ENCODE measurements at places on chromosomes 11 and 22.

- DNase-seq: no peak
- H3K36me3 ChIP-seq: peaks cover 37% of the 10 kb centered on the region
- no peak overlapping the region for H3K4me3 ChIP-seq
- H3K27ac ChIP-seq: no peak overlapping the region
Observed at GRCh38 chr22:25488244-25489020, 76.0 kb upstream of the GRK3 start.

- no peak for DNase-seq
- no peaks in the 10 kb centered on the region for H3K27me3 ChIP-seq
- H3K4me3 ChIP-seq: no peak overlapping the region
- H3K27ac ChIP-seq: no peak overlapping the region
Observed at GRCh38 chr11:132851247-132851646, 681.1 kb downstream of the OPCML start.

- H3K27me3 ChIP-seq: peaks cover 31% of the 10 kb centered on the region
- H3K4me1 ChIP-seq: peaks cover 3% of the 10 kb centered on the region
- H3K36me3 ChIP-seq: no peaks in the 10 kb centered on the region
- H3K4me3 ChIP-seq: no peak overlapping the region
- no peak for DNase-seq
Observed at GRCh38 chr11:45178890-45179671, 32.6 kb downstream of the PRDM11 start.

GRCh38 chr11:82523141-82523540, 210.5 kb downstream of the FAM181B start:
- no peaks in the 10 kb centered on the region for H3K4me1 ChIP-seq
- no peaks in the 10 kb centered on the region for H3K36me3 ChIP-seq
- H3K4me3 ChIP-seq: no peak overlapping the region
- no peaks in the 10 kb centered on the region for H3K27me3 ChIP-seq
- no peak for DNase-seq

- no peak for DNase-seq
- no peaks in the 10 kb centered on the region for H3K36me3 ChIP-seq
- H3K27me3 ChIP-seq: no peaks in the 10 kb centered on the region
Observed at GRCh38 chr11:30567120-30567519, 19.0 kb downstream of the MPPED2 start.

GRCh38 chr11:118099838-118100556, 13.2 kb upstream of the SMIM35 start:
- peaks cover 11% of the 10 kb centered on the region for H3K27me3 ChIP-seq
- H3K27ac ChIP-seq: no peak overlapping the region
- no peaks in the 10 kb centered on the region for H3K4me1 ChIP-seq
- no peak overlapping the region for H3K4me3 ChIP-seq
- DNase-seq: no peak

DNA sequence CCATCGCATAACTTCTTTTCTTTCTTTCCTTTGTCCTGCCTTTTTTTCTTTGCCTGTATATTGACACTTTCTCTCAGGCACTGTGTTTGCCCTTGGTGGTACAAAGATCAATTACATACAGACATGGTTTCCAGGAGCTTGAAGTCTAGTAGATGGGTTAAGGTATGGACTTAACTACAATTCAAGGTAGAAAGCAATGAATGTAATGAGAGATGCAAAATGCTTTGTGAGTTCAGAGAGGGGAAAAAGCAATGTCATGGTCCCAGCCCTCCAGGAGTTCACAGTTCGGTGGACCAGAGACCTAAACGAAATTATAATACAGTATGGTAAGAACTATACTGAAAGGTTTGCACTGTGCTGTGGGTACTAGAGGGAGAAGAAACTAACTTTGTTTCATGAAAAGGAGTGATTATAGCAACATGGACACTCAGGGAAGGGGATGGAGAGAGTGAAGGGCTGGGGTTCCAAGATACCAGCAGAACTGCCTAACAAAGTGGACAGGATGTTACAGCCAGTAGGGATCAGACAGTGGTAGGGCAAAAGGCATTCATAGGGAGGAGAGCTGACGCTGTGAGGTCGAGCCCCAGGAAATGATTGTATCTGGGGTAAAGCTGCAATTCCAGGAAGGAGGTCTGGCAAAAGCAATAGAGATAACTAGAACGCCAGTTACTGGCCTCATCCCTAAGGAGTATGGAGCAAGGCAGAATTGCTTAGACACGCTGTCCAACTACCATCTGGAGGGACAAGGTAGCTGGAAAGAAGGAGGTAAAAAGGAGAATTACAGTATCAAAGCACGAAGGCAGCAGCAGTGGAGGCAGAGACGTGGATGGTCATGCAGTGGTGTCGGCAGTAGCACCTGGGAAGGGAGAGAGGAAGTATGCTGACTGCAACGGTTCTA, 158.3 kb upstream of the MTMR2 start:
- H3K4me1 ChIP-seq: peaks cover 8% of the 10 kb centered on the region
- H3K27me3 ChIP-seq: no peaks in the 10 kb centered on the region
- no peak for DNase-seq
- no peak overlapping the region for H3K4me3 ChIP-seq

DNA sequence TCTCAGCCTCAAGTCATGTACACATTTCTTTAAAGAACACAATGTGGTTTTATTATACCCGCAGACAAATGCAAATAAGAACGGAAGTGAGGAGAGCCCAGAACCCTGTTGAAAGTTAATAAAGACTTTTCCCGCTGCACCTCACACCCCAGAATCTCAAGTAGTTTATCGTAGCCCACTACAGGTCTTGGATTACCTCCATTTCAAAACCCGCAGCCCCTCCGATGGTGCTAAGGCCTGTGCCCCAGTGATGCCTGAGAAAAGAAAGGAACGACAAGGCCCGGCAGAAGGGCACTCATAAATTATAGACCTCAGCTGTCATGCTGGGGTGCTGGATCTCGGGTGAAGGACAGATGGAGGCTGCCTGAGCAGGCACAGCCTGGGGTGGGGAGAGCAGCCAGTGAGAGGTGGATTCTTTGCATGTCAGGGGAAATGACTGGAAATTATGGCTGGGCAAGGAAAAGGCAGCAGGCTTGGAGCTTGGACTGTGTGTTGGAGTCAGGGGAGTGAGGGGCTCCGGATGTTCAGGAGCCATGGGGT, 354.1 kb downstream of the NTM start:
- H3K27ac ChIP-seq: no peak overlapping the region
- H3K36me3 ChIP-seq: no peaks in the 10 kb centered on the region
- no peak overlapping the region for H3K4me3 ChIP-seq
- no peaks in the 10 kb centered on the region for H3K4me1 ChIP-seq
- no peaks in the 10 kb centered on the region for H3K27me3 ChIP-seq

DNA sequence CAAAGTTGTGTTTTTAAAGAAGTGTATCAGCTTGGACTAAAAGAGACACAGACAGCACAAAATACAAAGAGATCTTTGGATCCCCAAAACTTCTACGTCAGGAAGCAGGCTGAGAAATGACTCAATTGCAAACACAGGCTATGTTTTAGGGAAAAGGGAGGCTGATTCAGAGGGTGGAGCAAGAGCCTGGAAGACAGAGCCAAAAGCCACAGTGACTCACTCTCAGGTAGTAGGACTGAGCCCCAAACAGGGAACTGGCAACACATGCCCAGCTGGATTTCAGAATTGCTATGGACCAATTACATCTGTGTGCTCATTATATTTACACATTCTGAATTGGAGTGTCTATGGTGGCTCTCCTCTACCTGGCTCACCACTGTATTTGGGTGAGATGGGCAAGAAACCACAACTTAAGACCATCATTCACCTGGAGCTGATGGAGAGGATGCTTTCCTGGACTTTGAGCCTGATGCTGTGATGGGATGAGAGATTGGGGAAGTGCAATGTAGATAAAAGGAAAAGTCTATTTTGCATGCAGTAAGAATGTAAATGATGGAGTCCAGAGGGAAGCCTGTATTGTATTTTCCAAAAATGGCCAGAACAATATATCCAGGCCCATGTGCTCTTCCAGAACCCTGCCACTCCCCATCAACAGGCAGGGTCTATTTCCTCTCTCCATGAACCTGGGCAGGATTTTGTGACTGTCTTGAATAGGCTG, 20.8 kb upstream of the LINC01488 start:
- no peak for DNase-seq
- no peaks in the 10 kb centered on the region for H3K36me3 ChIP-seq
- H3K4me3 ChIP-seq: no peak overlapping the region
- H3K27me3 ChIP-seq: peaks cover 5% of the 10 kb centered on the region
- H3K4me1 ChIP-seq: no peaks in the 10 kb centered on the region

DNA sequence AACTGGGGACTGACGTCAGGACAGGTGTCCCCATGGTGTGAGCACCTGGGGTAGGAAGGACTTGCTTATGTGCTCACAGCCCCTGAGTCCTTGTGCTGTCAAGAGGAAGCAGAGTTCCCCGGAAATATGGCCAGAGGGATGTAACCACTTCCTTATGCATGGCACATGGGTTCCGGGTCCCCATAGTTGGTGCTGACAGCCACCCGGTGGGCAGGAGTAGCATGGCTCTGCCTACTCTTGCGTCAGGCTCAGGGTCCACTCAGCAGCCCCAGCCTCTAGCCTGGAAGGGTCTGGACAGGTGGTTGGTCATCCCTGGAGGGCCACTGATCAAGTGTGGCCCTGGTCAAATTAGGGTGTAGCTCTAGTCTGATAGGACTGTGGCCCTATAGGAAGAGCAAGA, 42.8 kb upstream of the CCND1 start:
- H3K4me1 ChIP-seq: no peaks in the 10 kb centered on the region
- H3K4me3 ChIP-seq: no peak overlapping the region
- H3K36me3 ChIP-seq: no peaks in the 10 kb centered on the region
- no peak for DNase-seq
- H3K27ac ChIP-seq: no peak overlapping the region
- H3K27me3 ChIP-seq: peaks cover 2% of the 10 kb centered on the region

DNA sequence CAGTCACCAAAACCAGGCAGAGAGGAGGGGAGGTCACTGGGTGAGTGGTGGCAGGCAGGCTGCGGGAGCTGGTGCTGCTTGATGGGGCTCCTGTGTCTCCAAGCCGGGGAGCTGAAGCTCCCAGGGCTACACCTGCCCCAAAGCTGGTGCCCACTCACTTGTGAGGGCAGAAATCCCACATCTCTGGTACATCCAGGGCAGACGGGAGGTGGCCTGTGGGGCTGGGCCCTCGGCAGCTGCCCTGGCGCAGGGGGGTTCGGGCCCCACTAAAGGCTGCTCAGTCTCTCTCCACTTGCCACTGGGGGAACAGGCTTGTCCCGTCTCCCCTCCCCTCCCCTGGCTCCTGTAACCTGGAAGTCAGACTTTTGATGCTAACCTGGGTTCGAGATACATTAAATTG, 55.6 kb upstream of the PPARA start:
- H3K27ac ChIP-seq: no peak overlapping the region
- H3K27me3 ChIP-seq: no peaks in the 10 kb centered on the region
- DNase-seq: no peak
- peaks cover 10% of the 10 kb centered on the region for H3K4me1 ChIP-seq

DNA sequence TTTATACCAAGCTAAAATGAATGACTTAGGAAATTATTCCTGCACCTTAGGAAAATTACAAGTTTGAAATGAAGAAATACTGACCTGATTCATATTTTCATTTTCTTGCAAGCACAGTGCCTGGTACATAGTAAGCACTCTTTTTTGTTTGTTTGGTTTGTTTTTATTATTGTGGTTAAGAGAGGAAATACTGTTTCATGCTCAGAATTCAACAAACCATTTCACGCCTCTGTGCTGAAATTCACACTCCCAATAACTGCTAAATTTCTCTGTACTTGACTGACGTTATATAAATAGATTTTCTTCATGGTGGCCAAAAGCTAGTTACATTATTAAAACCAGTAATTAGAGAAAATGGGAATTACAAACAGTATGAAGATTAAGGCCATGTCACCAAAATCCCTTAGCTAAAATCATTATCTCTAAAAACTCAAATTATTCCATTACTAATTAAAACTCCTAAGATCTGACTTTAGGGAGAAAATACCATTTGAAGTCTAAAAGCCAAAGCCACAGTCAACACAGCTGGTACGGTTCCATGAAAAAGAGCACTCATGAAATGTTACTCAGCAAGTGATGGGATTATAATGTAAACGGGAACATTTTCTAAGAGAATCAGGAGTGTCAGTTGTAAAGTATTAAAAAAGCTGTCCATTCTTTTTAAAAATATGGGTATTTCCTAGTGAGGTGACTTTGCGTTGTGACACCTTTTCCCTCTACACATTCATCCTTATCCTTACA, 77.8 kb upstream of the DDI1 start:
- no peaks in the 10 kb centered on the region for H3K36me3 ChIP-seq
- H3K4me3 ChIP-seq: no peak overlapping the region
- no peak overlapping the region for H3K27ac ChIP-seq
- no peak for DNase-seq

GRCh38 chr11:76075716-76076115, 130.6 kb downstream of the WNT11 start:
- H3K4me3 ChIP-seq: no peak overlapping the region
- peaks cover 8% of the 10 kb centered on the region for H3K36me3 ChIP-seq
- H3K27me3 ChIP-seq: no peaks in the 10 kb centered on the region
- DNase-seq: no peak
- H3K4me1 ChIP-seq: no peaks in the 10 kb centered on the region

GRCh38 chr11:57192316-57192715, 10.6 kb downstream of the LRRC55 start:
- no peaks in the 10 kb centered on the region for H3K36me3 ChIP-seq
- H3K4me3 ChIP-seq: no peak overlapping the region
- no peaks in the 10 kb centered on the region for H3K4me1 ChIP-seq
- H3K27ac ChIP-seq: no peak overlapping the region
- no peaks in the 10 kb centered on the region for H3K27me3 ChIP-seq
- DNase-seq: no peak

DNA sequence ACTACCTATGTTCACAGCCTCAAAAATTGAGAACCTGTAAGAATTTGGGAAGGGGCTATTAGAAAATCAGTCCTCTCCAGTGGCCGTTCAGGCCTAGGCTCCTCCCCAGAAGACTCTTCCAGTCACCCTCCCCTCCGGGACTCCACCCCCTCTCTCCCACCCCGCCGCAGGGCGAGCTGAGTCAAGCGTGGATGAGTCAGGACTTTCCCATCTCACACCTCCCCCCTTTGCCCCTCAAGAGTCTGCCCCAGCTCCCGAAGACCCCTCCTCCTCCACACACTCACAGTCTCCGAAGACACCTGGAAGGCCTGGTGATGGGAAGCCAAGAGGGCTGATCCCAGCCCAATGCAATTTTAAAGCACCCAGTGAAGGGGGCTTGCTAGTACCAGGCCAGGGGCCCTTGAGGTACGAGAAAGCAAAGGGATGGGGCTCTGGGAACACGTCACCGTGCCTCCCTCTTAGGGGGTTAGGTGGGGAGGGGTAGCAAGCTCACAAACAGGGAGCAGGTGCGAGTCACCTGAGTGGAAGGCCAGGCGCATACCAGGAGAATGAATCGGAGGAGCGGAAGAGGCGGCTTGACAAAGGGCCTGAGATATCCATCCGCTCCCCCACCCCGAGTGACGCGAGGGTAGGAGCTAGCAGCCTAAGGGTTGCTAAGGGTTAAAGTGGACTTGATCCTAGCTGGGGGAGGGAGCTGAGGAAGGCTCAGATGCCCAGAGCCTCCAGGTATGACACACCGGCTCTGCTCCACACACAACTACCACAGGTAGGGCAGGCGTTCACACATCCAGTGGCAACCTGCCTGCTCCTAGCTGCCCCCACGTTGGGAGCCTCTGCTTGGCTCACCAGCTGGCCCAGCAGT, 13.6 kb downstream of the BCL9L start:
- peak; percentile 74 for DNase-seq
- H3K27me3 ChIP-seq: no peaks in the 10 kb centered on the region
- peak overlapping the region; percentile 59 for H3K4me3 ChIP-seq
- peaks cover 14% of the 10 kb centered on the region for H3K36me3 ChIP-seq
- H3K27ac ChIP-seq: peak overlapping the region; percentile 92
- H3K4me1 ChIP-seq: peaks cover 76% of the 10 kb centered on the region
